Stimulated activated CD4-positive, alpha-beta T cell treated with anti-CD3 and anti-CD28 coated beads, Interleukin-12 subunit alpha, Interleukin-12 subunit beta, amount 100 ng/mL, for 4 hours (primary cell): ENCODE measurements at places on chromosomes 16 and 17.

DNA sequence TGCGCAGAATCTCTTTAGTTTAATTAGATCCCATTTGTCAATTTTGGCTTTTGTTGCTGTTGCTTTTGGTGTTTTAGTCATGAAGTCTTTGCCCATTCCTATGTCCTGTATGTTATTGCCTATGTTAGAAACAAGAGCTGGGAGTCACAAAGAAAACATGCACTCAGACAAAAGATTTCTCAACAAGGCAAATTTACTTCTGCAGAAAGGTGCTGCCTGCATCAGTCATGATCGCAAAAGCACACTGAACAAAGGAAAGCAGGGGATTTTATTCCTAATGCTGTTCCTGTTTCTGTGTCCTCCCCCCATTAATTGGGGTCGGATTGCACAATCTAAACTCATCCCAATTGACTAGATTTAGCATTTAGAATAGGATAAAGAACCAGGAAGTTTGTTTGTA is 55.9 kb downstream of the ATF7IP2 start:
- no peak for DNase-seq

DNA sequence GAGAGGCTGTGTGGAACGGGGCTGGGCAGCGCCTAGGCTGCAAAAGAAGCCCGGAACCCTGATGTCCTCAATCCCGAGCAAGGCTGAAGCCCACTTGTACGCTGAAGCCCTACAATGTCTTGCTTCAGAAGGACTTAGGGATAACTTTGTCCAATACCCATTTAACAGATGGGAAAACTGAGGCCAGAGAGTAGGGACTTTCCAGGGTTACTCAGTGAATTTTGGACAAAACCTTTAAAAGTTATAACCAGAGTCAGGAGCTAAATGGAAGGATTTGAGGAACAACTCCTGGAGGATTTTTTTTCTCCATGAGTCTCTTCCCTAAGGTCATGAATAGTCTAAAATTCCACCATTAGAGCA is 161.2 kb downstream of the IRX5 start:
- DNase-seq: no peak

GRCh38 chr17:5373112-5373511 is 46.4 kb downstream of the NUP88 start:
- no peak for DNase-seq

- DNase-seq: no peak
Observed at GRCh38 chr17:35147375-35147905, at the start of gene UNC45B. Gene UNC45B, plus strand, starts transcription at chr17:35147817. Its CDS starts 447 bp downstream, at chr17:35148264.

DNA sequence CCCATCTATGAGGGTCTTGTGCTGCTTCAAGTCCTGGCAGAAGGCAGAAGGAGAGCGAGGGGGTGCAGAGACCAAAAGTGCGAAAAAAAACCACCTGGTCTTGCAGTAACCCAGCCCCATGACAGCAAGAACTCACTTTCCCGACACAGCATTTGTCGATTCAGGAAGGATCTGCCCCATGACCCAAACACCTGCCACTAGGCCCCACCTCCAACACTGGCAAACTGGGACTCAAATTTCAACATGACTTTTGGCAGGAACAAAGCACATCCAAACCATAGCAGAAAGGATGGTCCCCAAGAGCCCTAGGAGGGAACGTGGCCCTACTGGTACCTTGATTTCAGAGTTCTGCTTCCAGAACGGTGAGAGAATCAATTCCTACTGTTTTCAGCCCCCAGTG is 34.7 kb upstream of the KLHDC4 start:
- DNase-seq: no peak

GRCh38 chr16:68707340-68708152 is 29.5 kb upstream of the CDH1 start:
- DNase-seq: no peak

GRCh38 chr17:57557834-57558681 is 187.0 kb downstream of the CCDC182 start:
- no peak for DNase-seq
